ENCODE measurements at places on chromosomes 1 and 21.

DNA sequence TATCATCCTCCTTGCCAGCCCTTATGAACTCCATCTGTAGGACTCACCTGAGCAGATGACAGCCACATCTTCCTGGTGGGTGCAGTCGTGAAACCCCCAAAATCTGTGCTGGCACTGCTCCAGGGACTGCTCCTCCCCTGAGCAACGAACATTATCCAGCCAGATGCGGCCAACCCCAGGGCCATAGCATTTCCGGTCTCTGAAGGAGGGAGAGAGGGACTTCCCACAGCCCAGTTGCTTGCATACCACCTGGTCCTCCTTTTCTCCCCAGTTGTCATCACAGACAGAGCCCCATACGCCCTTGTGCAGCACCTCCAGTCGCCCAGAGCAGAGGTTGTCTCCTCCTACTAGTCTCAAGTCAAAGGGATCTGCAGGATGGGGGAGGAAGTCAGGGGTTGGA, 8.5 kb downstream of the CD5L start:
- no peak for DNase-seq

GRCh38 chr1:198560161-198560560, 19.7 kb upstream of the ATP6V1G3 start:
- no peak for DNase-seq

DNA sequence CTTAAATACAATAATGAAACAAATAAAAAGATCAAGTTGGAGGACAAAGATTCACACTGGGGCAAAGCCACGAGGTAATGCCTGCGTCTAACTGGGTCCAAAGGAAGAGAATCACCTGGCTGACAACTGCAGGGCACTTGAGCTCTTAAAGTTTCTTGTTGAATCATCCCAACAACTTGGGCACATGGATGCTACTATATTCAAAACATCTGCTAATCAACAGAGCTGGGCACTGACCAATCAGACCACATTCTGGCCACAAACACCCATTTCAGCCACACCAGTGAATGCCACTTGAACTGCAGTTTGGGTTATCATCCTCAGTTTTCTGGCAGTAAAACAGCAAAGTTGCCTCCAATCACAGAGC, 51.0 kb downstream of the ABCA4 start:
- no peak for DNase-seq

DNA sequence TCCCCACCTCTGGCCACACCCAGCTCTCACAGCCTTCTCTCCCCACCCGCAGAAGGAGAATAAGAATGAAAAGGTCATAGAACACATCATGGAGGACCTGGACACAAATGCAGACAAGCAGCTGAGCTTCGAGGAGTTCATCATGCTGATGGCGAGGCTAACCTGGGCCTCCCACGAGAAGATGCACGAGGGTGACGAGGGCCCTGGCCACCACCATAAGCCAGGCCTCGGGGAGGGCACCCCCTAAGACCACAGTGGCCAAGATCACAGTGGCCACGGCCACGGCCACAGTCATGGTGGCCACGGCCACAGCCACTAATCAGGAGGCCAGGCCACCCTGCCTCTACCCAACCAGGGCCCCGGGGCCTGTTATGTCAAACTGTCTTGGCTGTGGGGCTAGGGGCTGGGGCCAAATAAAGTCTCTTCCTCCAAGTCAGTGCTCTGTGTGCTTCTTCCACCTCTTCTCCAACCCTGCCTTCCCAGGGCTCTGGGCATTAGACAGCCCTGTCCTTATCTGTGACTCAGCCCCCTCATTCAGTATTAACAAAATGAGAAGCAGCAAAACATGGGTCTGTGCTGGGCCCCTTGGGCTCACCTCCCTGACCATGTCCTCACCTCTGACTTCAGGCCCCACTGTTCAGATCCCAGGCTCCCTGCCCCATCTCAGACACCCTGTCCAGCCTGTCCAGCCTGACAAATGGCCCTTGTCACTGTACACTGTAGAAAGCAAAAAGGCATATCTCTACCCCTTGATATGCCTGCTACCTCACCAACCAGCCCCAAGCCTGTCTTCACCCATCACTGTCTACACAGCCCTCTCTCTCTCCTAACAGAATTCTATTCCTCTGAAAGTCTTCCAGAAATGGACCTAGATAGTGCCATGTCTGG, 3.2 kb downstream of the S100A9 start:
- DNase-seq, result no peak

- DNase-seq, result no peak
Measured at GRCh38 chr1:244788493-244789275, 46.8 kb upstream of the COX20 start.

DNA sequence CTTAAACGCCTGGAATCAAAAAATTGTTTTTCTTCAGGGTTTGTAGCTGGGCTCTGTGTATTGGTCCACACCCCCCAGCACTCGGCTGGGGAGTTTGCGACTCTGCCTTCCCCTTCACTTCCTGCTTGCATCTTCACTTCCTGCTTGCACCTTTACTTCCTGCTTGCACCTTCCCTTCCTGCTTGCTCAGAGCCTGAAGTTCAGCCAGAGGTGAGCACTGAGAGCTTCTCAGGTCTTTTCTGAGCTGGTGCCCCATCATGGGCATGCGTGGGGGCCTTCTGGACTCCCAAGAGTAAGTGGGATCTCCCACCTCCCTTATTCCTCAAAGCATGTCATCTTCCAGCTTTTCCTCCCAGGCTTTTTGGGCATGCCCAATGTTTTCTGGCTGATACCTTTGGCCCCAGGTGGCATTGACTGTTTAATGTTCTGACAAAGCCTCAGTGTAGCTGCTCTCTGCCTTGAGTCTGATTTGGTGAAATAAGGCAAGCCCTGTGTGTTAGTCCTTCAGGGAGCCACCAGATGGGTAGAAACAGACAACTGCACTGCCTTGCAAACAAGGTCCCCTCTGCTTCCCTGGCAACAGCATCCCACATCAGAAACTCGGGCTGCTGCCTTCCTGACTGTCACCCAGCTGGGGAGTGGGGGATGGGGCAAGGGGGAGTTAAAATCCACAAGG, 3.5 kb downstream of the KRTAP10-2 start:
- DNase-seq, result no peak

- no peak for DNase-seq
Measured at GRCh38 chr1:43760745-43761317, 53.5 kb downstream of the ST3GAL3 start.

All from GF-D8 (cell line).